A673 (cell line): ENCODE measurements at places on chromosomes 1 and 21. TPM values are rescaled to one million over a fixed set of nuclear protein-coding genes. Genes with fewer than 3 reads are reported as not detected.

GRCh38 chr1:89527256-89527655, 2.6 kb downstream of the LRRC8B start:
- no peak for DNase-seq

- peak; percentile 58 for DNase-seq
These were observed 53.1 kb upstream of the LBR start for GRCh38 chr1:225480825-225481434.

Gene RGS16
- total RNA-seq = 22.1 and 23.1 TPM in 2 replicates

GRCh38 chr21:16079830-16080229, 350.0 kb downstream of the USP25 start:
- DNase-seq = no peak

DNA sequence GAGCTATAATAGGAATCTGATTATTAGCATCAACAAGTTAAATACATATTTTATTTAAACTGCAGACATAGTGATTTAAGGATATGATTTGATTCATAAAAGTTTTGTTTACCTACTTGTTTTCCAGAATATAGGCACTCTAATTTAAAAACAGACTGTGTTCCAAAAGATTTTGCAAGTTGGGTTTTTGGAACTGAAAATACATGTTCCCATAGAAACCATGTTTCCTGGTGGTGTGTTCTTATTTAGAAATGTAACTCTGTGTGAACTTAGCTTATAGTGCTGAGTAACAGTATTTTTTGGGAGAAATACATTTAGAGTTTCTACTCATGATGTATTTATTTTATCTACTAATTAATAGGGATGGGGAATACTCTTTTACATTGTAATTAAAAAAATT, 21.8 kb downstream of the USP25 start:
- no peak for DNase-seq

Gene FCRL2
- total RNA-seq = not detected in 2 replicates

DNA sequence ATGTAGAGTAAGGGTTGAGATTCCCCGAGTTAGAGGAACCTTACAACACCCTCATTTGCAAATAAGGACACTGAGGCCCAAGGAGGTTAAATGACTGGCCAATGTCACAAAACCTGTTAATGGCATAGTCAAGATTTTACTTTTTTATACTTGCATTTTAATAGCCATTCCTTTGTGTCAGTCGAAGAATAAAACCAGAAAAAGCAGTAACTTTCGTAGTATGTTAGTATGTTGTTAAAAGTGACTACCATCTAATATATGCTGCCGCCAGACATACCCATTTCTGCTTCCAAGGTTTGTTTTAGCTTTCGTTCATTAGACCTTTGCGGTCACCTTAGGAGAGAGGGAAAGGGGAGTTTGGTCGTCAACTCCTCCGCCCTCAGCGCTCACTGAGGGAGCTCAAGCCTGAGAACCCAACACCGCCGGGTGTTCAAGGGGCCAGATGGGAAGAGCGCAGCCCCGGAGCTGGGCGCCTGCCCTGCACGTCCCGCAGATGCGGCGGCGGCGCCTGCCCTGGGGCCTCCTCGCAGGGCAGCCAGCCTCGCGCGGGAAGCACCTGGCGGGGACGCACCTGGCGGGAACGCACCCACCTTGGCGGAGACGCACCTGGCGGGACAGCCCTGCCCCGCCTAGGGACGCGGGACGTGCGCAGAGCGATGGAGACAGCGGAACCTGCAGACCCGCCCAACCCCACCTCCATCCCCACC, 466 bp downstream of the VPS26C start:
- DNase-seq = peak; percentile 43

DNA sequence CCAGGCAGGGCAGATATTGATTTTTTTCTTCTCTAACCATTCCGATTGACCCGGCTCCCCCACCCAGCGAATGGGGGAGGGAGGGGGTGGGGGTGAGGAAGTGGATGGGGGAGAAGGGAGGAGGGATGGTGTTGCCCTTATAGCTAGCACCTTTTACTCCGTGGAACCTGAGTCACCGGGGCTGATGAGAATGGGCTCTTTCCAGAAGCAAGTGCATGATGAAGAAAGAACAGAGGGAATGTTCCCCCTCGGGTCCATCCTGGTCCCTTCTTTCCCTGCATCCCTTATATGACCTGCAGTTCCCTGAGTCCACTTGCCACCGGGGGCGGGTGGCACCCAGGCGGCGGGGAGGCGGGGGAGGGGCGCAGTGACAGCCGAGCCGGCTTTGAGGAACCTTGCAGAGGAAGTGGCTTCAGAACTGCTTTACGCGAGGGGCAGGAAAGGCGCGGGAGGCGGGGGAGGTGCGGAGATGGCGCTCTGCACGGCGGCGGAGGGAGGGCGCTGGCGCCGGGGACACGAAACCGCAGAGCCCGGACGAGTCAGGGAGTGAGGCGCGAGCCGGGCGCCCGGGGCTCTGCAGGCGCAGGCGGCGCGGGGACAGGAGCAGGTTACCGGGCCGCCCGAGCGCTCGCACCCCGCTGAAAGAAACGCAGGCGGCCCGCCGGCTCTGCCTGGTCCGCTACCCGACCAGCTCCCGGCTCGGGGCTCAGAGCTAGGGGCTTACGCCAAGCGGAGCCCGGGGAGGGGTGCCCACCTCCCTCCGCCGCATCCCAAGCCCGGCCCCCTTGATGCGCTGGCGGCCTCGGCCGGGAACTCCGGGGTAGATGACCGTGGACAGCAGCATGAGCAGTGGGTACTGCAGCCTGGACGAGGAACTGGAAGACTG, 49.7 kb downstream of the RASSF5 start:
- peak; percentile 50 for DNase-seq
